Left hindlimb (tissue), 1 donor: ENCODE measurements at places on chromosomes 4 and X.

DNA sequence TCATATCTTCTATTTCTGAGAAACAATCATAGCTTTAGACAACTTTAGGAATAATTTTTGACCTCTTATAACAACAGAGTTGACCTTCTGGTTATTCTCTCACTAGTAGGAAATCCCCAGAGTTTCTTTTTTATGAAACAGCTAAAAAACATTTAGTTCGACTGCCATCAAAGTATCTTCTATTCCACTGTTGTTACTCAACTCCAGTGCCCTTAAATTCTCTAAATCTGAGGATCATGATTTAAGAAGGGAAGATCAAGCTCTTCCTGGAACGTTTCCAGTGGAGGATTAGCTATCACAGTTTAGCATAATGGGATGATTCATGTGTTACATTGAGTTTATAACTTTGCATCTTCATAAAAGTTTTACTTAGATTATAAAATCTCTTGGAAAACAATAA, 134.9 kb upstream of the VEGFC start:
- no peak for DNase-seq

DNA sequence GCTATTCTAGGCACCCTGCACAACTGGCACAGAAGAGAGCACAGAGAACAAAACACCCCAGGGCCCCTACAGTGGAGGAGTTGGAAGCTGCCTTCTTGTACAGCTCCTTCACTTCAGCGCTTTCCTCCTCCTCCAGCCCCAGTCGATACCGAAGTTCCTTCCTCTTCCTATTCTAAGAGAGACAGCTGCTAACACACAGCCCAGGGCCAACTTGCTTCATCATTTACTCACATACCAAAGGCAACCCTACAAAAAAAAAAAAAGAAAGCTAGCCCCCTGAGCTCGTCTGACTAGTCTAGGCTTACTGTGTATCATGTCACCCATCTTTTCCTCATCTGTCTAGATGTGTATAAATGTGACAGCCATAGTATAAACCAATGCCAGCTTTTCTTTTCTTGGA, 64.5 kb downstream of the MID1 start:
- DNase-seq = no peak

- no peak for DNase-seq
These were observed 74.7 kb downstream of the PAQR3 start for GRCh38 chr4:78864405-78865024.

DNA sequence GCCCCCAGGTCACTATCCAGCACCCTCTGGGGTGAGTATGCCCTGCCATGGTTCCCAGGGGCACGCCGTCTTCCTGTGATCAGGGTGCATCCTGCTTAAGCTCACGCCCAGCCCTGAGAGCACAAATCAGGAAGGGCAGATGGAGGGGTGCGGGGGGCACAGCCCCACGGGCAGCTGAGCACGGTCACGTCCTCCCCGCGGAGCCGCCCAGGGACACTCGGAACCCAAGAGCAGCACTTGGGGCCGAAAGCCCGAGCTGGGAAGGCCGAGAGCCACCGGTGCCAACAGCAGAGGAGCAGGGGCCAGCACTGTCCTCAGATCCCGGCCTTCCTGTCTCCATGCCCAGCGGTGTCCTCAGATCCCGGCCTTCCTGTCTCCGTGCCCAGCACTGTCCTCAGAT, 21.5 kb downstream of the NELFA start:
- no peak for DNase-seq

- no peak for DNase-seq
These were observed 43.8 kb downstream of the NELFA start for GRCh38 chr4:1964971-1965370.

GRCh38 chr4:186081202-186081807, 12.3 kb downstream of the TLR3 start:
- no peak for DNase-seq

DNA sequence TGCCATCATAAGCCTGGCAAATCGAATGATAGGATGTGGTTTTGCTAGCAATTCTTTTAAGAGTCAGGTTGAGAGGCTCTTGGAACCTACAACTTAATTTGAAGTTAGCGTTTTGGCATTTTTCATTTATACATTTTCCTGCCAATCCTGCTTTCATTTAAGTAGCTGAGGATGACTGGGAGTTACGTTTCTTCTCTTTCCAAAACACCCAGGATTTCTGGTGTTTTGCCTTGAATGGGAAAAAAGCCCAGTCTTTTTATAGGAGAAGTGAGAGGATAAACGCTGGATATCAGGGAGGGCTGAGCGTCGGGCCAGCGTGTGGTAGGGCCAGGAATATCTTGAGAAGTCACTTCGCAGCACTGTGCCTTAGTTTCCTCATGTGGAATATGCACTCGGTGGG, 174.2 kb upstream of the HAND2 start:
- DNase-seq = peak; percentile 40

GRCh38 chr4:75848891-75849290, 53.4 kb downstream of the PPEF2 start:
- no peak for DNase-seq

GRCh38 chrX:19772096-19772821, 115.1 kb downstream of the SH3KBP1 start:
- DNase-seq = no peak

DNA sequence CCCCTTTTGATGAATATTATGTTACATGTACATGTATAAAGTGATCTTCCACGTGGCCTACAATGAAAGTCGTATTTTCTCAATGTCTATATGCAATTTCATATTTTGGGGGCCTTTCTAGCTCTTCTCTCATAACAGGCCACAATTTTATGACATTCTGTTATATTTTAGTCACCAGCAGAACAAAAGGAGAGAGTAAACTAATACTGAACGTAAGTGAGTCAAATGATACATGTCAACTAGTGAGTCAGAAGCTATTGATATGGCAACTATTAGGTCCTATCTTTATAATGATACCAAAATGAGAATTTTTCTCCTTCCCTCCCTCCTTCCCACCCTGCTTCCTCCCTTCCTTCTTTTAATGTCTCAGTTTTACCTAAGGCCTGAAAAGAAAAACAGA, 14.4 kb downstream of the GC start:
- no peak for DNase-seq

GRCh38 chr4:52996261-52997131, 134.4 kb downstream of the RASL11B start:
- peak; percentile 52 for DNase-seq

DNA sequence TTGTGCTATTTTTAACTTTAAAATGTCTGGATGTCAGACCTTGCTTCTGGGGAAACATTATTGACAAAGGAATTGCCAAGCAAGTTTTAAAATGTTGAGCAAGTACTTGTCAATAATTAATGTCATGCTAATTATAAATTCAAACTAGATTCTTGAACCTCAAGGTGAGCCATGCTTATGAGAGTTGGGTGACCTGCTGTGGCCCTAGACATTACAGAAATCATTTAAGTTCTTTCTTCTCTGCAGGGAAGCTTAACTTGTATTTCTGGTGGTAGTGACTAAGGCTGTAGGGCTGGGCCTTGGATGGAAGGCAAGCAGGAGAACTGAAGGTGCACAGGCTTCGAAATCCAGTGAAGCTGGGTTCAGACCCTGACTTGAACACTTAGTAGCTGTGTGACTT, 14.8 kb upstream of the UCHL1 start:
- DNase-seq = no peak

GRCh38 chrX:129652565-129653169, 2.1 kb downstream of the APLN start:
- no peak for DNase-seq
